ENCODE measurements at places on chromosomes 4 and X.

GRCh38 chrX:153903238-153903980 lies 1.1 kb upstream of the AVPR2 start:
- no peak for DNase-seq

- DNase-seq, result no peak
Measured at GRCh38 chrX:143894938-143895337, 11.1 kb downstream of the UBE2NL start.

DNA sequence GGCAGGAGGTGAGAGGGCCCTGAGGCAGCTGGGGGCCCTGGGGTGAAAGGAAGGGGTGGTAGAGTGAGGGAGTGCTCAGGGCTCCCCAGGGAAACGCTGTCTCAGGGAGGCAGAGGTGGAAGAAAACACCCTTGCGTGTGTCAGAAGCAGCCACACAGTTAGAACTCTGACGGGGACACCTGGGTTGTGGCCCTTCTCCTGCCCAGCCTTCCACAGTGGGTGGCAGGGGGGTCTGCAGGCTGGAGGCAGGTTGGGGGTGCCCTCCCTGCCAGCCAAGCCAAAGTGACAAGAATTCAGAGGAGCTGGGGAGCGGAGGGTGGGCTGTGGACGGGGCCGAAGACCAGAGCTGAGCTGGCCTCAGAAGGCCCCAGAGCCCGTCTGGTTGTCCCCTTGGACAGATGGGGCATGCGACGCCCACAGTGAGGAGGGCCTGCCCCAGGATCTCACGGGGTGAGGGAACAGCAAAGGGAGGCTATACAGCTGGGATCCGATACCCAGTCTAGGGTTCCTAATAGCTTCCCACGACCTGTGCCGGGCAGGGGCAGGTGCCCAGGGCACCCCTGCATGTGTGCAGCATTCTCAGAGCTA lies 105.2 kb upstream of the ADRA2C start:
- DNase-seq, result no peak

- DNase-seq, result peak; percentile 68
Measured at GRCh38 chrX:22165732-22166457, 106.8 kb upstream of the CBLL2 start.

GRCh38 chr4:95204873-95205272 lies 343.9 kb downstream of the UNC5C start:
- DNase-seq, result no peak

DNA sequence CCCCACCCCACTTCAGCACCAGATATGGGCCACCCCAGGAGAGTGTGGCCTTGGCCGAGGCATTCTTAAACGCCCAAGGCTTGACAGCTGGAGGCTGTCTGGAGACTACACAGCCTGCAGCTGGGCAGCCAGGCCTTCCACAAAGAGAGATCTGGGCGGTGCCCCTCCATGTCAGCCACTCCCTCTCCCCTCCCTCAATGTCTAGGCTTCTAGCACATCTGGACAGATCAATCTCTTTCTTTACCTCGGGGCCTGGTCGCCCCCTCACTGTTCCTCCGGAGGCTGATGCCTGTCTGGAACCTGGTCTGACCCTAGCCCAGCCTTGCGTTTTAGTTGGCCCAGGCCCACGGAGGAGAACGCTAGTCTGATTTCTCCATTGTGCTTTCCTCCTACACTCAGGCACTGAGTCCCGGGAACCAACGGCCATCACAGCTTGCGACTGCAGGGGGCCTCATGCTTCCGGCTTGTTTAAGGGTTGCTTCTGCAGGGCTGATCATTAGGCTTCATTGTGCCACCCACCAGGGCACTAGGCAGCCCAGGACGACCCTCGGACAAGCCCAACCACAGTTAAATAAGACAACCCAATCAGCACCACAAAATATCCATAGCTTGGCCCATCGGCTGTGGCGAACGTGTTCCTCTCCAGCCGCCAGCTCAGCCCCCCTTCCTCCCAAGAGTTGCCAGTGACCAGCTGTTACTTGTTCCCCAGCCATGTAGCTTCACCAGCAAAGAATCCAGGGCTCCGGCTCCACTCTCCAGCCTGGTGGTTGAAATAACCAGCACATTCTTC lies 200.6 kb downstream of the BCOR start:
- peak; percentile 59 for DNase-seq

All from A172 (cell line).